ENCODE measurements at places on chromosomes 7 and 10.

GRCh38 chr10:16902606-16903005 lies 85.4 kb upstream of the RSU1 start:
- no peak overlapping the region for H3K27ac ChIP-seq
- no peak for DNase-seq
- no peak overlapping the region for H3K4me3 ChIP-seq
- no peaks in the 10 kb centered on the region for H3K27me3 ChIP-seq
- H3K36me3 ChIP-seq = no peaks in the 10 kb centered on the region
- no peaks in the 10 kb centered on the region for H3K4me1 ChIP-seq

- no peaks in the 10 kb centered on the region for H3K27me3 ChIP-seq
- peak overlapping the region; percentile 86 for H3K27ac ChIP-seq
- H3K36me3 ChIP-seq = no peaks in the 10 kb centered on the region
- peak overlapping the region; percentile 82 for H3K4me3 ChIP-seq
- DNase-seq = peak; percentile 65
Measured at GRCh38 chr7:2632733-2633537, 1.1 kb downstream of the TTYH3 start.

DNA sequence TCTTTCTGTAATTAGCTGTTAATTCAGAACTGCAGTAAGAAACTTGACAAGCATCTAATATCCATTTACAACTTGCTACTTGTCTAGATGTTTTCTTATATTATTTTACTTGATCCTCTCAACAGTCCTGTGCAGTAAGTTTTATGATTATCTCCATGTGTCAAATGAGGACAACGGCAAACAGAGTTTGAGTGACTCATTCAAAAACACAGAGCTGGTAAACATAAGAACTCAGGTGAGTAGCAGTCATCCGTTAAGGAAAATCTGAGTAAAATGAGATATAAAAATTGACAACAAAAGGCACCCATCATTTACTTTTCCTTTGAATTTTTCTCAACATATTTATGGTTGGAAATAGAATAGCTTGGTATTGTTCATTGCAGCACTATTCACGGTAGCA lies 19.0 kb upstream of the TARP start:
- H3K27me3 ChIP-seq = no peaks in the 10 kb centered on the region
- H3K4me1 ChIP-seq = no peaks in the 10 kb centered on the region
- no peak overlapping the region for H3K4me3 ChIP-seq

DNA sequence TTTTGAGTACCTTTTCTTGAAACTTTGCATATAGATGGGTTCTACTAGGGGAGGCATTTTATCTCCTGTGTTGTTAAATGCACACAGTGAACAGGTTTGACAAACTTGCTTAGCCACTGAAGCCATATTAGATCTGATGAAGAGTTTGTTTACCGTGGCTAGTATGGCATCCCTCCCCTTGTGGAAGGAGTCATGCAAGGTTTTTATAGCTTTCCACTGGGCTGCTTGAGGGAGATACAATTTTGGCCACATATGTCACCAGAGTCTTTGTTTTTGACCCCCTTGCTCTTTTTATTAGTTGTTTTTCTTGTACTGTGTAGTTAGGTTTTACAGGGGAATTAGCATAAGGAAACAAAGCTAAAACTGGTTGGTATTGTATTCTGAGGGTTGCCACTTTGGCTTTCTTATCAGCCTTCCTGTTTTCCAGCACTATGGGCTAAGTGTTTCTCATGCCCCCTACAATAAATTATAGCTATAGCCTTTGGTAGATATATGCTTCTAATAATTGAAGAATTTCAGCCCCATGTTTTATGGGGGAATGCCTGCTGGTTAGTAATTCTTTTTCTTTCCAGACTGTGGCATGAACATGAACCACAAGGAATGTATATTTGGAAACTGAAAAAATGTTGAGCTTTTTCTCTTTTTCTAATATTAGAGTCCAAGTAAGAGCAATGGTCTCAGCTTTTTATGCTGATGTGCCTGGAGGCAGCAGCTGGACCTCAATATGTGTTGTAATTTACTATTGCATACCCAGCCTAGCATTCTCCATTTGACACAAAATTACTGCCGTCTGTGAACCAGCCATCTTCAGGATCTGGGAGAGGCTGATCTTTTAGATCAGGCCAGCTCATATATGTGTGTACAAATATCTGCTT lies 18.4 kb upstream of the STEAP2 start:
- H3K4me1 ChIP-seq = no peaks in the 10 kb centered on the region
- H3K27ac ChIP-seq = no peak overlapping the region
- H3K36me3 ChIP-seq = no peaks in the 10 kb centered on the region
- no peak overlapping the region for H3K4me3 ChIP-seq

DNA sequence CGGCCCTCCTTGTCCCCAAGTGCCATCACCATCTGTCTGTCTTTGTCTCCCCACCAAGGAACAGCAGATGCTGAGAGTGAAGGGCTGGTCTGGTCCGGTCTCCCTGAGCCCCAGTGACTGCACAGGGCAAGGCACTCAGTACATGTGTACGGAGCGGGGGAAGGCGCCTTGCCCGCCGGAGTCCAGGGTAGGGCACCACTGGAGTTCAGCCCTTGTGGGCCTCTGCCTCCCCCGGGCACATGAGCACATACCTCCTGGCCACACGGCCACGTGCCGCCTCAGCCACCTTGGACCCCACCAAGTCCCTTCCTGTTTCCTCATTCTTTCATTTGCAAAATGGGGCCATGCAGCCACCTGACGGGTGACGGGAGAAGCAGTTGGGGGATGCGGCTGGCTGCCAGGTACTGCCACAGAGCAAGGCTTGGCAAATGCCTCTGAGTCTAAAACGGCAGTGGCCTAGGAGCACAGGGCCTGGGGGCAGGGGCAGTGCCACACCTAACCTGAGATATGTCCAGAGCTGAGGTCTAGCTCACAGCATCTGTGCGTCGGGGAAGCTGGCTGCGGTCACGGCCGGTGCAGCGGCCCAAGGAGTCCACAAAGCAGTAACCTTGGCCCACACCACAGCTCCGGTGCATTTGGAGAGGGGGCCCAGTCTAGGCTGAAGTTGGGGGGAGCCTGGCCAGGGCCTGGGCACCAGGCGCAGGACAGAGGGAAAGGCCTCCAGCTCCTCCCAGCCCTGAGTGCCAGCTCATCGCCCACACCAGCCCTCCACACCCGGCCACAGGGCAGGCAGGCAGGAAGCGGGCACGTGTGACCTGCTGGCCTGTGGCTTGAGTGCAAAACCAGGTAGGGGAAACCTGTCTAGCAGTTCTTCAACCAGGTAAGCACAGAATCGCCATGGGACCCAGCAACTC lies 5.2 kb downstream of the ADAP1 start:
- no peak overlapping the region for H3K27ac ChIP-seq
- H3K4me1 ChIP-seq = peaks cover 29% of the 10 kb centered on the region
- no peaks in the 10 kb centered on the region for H3K27me3 ChIP-seq
- no peaks in the 10 kb centered on the region for H3K36me3 ChIP-seq
- DNase-seq = peak; percentile 38
- no peak overlapping the region for H3K4me3 ChIP-seq

DNA sequence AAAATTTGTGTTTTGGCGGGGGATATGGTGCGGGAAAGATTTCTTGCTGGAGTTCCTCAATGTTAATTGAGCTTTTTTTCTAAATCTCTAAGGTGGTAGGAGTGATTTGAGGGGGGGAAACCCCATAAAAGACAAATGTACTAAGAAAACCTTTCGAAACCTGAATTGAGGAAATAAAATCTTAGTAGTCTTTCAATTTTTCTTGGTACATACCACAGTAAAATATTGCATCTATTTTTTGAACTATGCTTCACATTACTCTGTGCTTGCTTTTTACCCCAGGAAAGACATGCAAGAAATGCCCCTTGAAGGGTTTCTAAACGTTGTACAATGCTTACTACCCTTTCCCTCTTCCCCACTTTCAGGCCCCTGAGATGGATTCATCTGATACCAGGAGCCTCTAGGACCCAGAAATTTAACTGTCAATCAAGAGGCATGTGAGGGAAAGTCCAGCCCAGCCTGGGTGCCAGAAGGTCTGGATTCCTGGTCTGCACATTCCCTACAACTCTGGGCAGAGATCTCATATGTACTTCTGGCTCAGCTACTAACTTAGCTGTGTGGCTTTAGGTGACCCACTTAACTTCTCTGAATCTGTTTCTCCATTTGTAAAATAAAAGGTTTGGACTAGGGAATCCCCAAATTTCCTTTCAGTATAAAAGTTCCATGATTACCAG lies 5.8 kb upstream of the PDCD4 start:
- no peak overlapping the region for H3K4me3 ChIP-seq
- H3K27me3 ChIP-seq = no peaks in the 10 kb centered on the region
- H3K36me3 ChIP-seq = no peaks in the 10 kb centered on the region

DNA sequence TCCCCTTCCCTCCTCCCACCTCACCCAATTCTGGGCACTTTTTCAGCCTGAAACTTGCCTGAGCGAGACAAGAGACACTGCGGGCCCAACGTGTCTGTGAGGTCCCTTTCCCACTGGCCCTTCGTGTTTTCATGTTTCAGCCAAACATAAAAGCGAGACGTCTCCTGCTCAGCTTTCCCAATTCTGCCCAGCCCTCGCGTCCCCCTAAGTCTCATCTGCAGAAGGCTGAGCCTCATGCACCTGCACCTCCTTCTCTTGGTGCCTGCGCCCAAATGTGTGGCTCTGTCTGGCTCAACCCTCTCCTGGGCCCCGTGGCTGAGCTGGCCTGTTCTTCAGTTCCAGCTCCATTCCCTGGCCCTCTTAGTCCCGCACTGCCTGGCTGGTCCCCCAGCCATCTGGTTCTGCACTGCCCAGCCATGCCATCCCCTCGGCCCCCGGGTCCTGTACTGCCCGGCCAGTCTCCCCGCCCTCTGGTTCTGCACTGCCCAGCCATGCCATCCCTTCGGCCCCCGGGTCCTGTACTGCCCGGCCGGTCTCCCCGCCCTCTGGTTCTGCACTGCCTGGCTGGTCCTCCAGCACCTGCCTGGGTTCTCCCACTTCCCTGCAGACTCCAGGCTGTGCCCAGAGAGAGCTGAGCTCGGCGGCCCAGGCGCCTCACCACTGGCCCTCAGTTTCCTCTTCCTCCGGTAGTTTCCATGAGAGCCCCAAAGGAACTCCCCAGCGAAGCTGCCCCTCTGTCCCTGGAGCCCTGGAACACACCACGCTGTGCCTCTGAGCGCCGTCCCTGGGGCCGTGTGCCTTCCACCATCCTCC lies 224.1 kb downstream of the DNAJB6 start:
- no peaks in the 10 kb centered on the region for H3K27me3 ChIP-seq
- no peak for DNase-seq
- no peaks in the 10 kb centered on the region for H3K36me3 ChIP-seq
- no peaks in the 10 kb centered on the region for H3K4me1 ChIP-seq

DNA sequence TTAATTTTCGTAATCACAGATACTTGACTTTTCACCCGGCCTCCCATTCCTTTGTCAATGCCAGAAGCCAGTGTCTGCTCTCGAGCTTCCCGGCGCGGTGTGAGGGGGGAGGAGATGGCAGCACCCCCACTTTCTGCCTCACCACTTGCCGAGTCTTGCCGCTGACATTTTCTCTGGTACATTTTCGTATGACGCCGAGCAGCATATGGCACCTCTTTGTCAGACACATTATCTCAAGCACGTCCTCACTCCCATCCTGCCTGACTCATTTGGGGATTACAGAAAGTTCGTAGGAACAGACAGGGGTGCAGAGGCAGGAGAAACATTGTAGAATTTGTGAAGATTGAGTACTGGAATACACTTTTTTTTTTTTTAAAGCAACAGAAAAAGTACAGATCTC lies 60.8 kb upstream of the SORCS3 start:
- no peak overlapping the region for H3K4me3 ChIP-seq
- peaks cover 10% of the 10 kb centered on the region for H3K27me3 ChIP-seq
- H3K27ac ChIP-seq = no peak overlapping the region
- no peak for DNase-seq

GRCh38 chr10:10293481-10293951 lies 724.2 kb upstream of the CELF2 start:
- no peak overlapping the region for H3K4me3 ChIP-seq
- DNase-seq = no peak
- H3K27ac ChIP-seq = no peak overlapping the region
- no peaks in the 10 kb centered on the region for H3K36me3 ChIP-seq
- H3K27me3 ChIP-seq = no peaks in the 10 kb centered on the region

- H3K4me3 ChIP-seq = no peak overlapping the region
- H3K27me3 ChIP-seq = no peaks in the 10 kb centered on the region
- no peaks in the 10 kb centered on the region for H3K4me1 ChIP-seq
- DNase-seq = no peak
- no peak overlapping the region for H3K27ac ChIP-seq
- H3K36me3 ChIP-seq = no peaks in the 10 kb centered on the region
Measured at GRCh38 chr7:157329447-157329846, 7.4 kb upstream of the DNAJB6 start.

GRCh38 chr10:105611244-105611798 lies 970.2 kb downstream of the SORCS3 start:
- no peak overlapping the region for H3K4me3 ChIP-seq
- H3K27ac ChIP-seq = no peak overlapping the region
- peaks cover 8% of the 10 kb centered on the region for H3K4me1 ChIP-seq
- DNase-seq = no peak

DNA sequence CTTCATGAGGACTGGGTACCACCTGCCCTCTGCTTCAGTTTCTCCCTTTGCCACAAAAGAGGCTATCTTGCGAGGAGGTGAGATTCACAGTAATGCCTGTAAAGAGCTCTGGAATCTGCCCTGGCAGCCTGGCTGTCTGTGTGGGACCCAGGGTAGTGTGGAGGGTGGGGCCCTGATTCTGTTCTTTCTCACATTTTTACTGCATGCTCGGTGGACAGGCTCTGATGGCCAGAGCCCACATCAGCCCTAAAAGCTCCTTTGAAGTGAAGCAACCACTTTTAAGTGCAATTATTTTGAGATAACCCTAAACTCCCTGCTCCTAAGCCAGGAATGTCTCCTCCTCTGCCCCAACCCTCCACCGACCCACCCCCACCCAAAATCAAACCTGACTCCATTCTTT lies 92.1 kb upstream of the PODXL start:
- no peaks in the 10 kb centered on the region for H3K36me3 ChIP-seq
- peaks cover 4% of the 10 kb centered on the region for H3K4me1 ChIP-seq
- no peak overlapping the region for H3K4me3 ChIP-seq
- H3K27me3 ChIP-seq = peaks cover 3% of the 10 kb centered on the region
- DNase-seq = no peak

Data from transverse colon (tissue), 4 donors.